ENCODE measurements at places on chromosomes 1 and 21.

DNA sequence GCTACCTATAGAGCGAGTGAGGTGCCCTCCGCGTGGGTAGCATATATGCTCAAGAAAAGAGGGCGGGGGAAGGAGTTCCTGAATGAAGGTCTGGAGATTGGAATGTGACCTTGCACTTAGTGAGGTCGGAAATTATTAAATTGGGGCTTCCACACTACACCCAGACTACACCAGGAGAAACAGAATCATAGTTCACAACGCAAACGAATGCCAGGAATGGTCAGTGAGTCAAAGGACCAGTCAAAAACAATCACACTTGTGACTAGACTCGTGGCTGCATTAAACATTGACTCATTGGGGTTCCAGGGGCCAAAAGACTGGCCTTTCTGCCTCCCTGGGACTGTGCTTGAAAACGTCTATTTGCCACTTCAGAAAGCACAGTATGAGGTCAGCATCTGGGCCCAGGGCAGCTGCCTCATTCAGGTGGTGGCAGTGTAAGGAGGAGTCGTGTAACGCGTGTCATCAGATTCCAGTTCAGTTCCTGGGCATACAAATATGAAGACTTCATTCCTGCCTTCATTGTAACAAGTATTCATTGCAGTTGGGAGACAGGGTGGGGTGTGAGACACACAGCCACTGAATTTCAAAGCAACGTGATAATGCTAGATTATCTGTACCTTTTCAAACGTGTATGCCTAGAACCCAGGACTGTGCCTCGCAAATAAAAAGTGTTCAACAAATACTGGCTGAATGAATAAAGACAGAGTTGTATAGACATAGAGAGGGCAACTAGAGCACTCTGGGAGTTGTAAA is at the start of gene YOD1:
Gene YOD1, minus strand, starts transcription at position 18 of the 753 bp plus-strand sequence. CDS start 178 bp downstream, outside the sequence.
- DNase-seq = no peak

DNA sequence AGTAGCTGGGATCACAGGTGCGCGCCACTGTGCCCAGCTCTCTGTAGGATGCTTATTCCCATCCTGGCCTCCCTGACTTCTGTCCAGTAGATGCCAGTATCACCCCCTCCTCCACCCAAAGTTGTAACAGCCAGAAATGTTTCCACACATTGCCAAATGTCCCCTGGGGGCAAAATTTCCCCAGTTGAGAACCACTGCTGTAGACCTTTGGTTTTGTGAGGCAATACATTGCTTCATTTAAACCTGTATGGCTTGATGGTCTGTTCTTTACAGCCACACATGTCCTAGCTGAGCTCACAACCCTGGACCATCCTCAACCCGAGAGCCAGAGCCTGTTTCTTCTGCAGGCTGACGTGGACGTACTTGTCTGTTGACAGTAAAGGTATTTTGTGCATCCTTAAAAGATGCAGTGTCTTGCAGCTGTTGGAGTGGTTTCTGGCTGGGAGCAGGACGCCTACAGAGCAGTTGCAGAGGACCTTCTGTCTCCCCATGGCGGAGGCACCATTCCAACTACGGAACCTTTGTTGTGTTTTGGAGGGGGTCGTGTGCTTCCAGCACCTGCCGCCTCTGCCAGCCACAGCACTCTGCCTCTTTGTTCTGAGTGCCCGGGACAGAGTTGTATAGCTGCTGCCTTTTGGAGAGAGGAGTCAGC is 26.6 kb downstream of the DOP1B start:
- DNase-seq = no peak

DNA sequence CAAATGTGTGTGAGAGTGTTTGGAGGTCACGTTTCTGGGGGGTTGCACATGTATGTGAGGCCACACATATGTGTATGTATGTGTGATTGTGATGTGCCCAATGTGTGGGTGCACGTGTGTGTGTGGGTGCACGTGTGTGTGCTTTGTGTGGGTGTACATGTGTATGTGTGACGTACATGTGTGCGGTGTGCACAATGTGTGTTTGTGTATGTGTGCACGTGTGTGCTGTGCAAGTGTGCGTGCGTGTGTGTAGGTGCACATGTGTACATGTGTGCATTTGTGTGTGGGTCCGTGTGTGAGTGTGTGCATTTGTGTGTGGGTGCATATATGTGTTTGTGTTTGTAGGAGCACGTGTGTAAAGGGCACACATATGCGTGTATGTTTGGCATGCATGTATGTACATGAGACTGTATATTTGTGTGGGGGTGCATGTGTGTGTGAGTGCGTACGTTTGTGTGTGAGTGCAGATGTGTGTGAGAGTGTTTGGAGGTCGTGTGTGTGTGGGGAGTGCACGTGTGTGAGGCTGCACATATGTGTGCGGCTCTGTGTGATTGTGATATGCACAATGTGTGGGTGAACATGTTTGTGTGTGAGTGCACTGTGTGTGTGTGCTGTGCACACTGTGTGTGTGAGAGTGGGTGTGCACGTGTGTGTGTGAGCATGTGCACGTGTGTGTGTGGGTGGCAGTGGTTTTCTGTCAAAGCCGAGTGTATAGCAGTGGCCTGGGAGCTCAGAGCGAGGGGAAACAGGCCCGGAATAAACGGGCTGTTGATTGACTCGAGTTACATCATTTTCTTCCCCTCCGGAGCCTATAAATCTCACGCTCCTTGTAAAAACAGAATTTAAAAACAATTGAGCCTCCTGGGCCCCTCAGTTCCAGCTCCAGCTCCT is 132.7 kb upstream of the ARHGEF16 start:
- DNase-seq = no peak

DNA sequence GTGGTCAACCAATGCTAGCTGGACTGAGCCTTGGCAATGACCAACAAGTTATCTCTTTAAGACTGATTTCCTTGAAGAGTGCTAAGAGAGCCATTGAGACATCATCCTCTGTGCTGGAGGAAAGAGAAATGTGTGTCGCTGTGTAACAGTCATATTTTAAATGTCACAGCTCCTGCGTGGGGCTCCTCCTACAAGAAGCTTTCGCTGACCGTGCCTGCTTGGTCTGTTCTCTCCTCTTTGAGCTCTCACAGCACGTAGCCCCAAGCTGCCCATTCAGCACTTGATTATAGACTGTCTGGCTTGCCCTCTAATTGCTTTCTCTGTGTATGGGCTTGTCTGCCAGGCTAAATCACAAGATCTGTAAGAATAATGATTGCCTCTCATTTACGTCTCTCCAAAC is 221.3 kb downstream of the FOXD2 start:
- no peak for DNase-seq

DNA sequence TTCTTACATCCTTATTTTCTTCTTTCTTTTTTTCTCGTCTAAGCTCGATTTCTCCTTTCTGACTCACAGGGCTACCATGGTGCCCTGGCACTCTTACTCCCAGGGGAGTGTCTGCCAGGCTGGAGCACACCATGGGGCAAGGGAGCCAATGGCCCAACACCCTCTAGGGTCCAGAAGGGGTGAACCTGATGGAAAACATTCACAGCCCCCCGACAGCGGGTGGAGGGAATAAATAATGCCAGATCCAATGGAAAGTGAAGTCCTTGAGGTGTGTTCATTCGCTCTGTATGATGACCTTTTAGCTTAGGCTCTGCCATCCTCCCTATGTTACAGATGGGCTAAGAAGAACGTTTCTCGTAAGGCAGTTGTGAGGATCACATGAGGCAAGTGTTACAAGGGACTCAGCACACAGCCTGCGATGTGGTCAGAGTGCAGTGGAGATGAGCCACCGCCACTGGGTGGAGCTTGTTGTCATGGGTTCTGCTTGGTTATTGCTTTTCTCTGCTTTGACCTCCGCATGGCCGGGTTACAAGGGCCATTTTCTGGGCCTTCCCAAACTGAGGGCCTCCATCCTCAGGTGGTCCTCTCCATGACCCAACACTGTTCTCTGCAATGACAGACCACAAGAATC is 3.5 kb upstream of the FCMR start:
- DNase-seq = no peak

- DNase-seq = no peak
Measured at GRCh38 chr1:151563376-151563775, 23.3 kb downstream of the TUFT1 start.

DNA sequence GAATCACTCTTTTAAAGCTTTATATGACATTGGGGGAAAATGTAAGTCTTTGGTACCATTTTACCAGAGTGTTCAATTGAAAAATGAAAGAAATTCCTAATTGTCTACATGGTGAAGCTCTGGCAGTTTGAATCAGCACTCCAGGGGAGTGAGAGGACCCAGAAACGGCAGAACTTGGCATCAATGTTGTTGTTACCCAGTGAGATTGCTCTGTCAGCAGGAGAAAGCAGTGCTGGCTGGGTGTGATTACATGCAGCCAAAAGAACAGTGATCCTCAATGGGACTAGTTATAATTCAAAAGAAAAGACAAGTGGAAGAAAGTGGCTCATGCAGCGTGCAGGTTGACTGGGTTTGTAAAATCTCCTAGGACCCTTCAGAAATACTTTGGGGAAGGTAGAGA is 206.4 kb downstream of the PTPRC start:
- no peak for DNase-seq

DNA sequence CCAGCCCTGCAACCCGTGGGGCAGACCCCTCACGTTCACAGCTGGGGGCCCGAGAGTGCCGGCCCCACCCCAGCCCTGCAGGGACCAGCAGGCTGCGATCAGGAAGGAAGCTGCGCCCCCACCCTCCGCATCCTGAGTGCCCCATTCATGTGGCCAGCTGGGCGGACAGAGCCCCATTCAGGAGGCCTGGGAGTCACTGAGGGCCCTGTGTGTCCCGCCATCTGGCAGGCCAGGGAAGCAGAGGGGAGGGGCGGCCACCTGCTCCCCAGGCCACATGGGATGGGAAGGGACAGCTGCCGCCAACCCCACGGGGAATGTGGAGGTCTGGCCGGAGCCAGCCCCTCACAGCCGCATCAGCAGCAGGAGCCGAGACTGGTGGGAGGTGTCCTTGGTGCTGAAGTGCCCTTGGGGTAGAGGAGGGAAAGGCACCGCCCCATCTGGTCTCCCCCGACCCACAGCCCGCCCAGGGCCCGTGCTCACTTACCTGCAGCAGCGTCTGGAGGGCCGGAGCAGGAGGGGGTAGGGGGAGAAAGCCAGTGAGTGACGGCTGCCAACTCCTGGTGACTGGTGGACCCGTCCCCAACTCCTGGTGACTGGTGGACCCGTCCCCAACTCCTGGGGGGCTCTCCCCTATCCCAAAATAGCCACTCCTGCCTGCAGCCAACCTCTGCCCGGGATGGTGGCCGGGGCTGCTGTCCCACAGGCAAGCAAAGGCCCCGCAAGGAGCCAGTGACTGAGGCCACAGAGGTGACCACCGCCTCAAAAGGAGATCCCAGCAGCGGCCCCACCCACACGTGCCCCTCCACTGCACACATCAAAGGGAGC is 8.7 kb downstream of the ACAP3 start:
- no peak for DNase-seq

DNA sequence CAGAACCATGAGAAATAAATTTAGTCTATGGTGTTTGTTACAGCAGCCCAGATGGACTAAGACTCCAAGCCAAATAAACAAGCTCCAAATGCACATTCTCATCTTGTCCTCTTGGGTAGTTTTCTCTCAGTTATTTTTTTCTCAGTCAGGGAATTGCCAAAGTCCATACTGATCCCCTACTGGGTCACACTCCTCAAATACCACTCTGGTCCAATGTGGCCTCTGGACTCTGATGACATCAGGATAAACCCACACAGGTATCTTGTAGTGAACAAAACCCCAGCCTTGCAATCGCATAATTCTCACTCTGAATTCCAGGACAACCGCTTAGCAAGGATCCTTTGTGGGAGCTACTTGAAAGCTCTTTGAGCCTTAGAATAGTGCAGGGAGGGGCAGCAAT is 248.4 kb upstream of the JUN start:
- no peak for DNase-seq

- DNase-seq = no peak
Measured at GRCh38 chr1:228240411-228241240, 32.8 kb downstream of the OBSCN start.

- DNase-seq = no peak
Measured at GRCh38 chr1:228144193-228144992, 4.3 kb downstream of the GUK1 start.

Measured in stimulated activated CD8-positive, alpha-beta memory T cell treated with anti-CD3 and anti-CD28 coated beads, Interleukin-4, amount 100 ng/mL, for 1 hour (primary cell).